ENCODE measurements at places on chromosomes 2 and 18. TPM values are rescaled to one million over a fixed set of nuclear protein-coding genes. Genes with fewer than 3 reads are reported as not detected.

The TUBA3E gene
- not detected for total RNA-seq

The LNPK gene
- total RNA-seq, result 42.7 TPM

The SP110 gene
- total RNA-seq, result 9.8 TPM

The ACKR3 gene
- total RNA-seq, result 3.0 TPM

The TMEM247 gene
- total RNA-seq, result not detected

The SPIRE1 gene
- total RNA-seq, result 20.7 TPM

The CPLX4 gene
- not detected for total RNA-seq

The MTLN gene
- 49.3 TPM for total RNA-seq

The GCG gene
- total RNA-seq, result not detected

The FEV gene
- total RNA-seq, result under 0.01 TPM

The RGPD5 gene
- total RNA-seq, result 13.6 TPM

The NAT8 gene
- total RNA-seq, result not detected

The CXCR4 gene
- total RNA-seq, result 1.0 TPM

The DLX1 gene
- total RNA-seq, result 0.15 TPM

The ABCG5 gene
- total RNA-seq, result not detected

The ADD2 gene
- not detected for total RNA-seq

The NEUROD1 gene
- not detected for total RNA-seq

The TSGA10 gene
- total RNA-seq, result 7.6 TPM

The RGPD4 gene
- total RNA-seq, result not detected

The PRKAG3 gene
- 0.50 TPM for total RNA-seq

The KIF1A gene
- not detected for total RNA-seq

The CAVIN2 gene
- 21.0 TPM for total RNA-seq

The CELF4 gene
- total RNA-seq, result not detected

The CGREF1 gene
- total RNA-seq, result 3.6 TPM

The OTOS gene
- total RNA-seq, result 1.2 TPM

The CCBE1 gene
- 69.4 TPM for total RNA-seq

The CD8A gene
- total RNA-seq, result not detected

The C18orf32 gene
- 15.5 TPM for total RNA-seq

The COL5A2 gene
- total RNA-seq, result 388 TPM

The SLC9A4 gene
- not detected for total RNA-seq

The DOK6 gene
- 5.6 TPM for total RNA-seq

The SLC5A7 gene
- total RNA-seq, result not detected

Data from smooth muscle cell of trachea (primary cell).